ENCODE measurements at places on chromosomes 13 and 19. TPM values are rescaled to one million over a fixed set of nuclear protein-coding genes. Genes with fewer than 3 reads are reported as not detected.

- DNase-seq = no peak
- no peaks in the 10 kb centered on the region for H3K36me3 ChIP-seq
- H3K4me3 ChIP-seq = no peak overlapping the region
- H3K27me3 ChIP-seq = no peaks in the 10 kb centered on the region
These were observed 121.0 kb downstream of the AKAP11 start for GRCh38 chr13:42392716-42393572.

DNA sequence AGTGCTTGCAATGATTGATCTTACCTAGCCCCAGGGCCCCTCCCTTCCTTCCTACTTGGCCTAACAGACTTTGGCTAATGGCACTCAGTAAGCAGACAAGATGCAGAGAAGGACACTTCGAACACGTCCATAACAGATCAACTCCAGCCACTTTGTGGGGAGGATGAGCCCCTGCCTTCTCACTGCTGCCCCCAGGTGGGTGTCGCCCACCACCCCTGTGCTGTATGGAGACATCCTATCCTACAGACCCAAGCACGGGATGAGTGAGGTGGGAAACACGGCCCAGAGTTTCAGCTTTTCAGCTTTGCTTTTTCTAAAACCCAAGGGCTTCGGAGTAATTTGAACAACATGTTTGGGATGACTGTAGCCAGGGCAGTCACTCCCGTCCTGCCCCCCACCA lies 5.5 kb downstream of the SLC7A1 start:
- peak; percentile 57 for DNase-seq
- peaks cover 81% of the 10 kb centered on the region for H3K4me1 ChIP-seq
- H3K27ac ChIP-seq = peak overlapping the region; percentile 67
- no peaks in the 10 kb centered on the region for H3K27me3 ChIP-seq

- DNase-seq = no peak
- H3K27ac ChIP-seq = no peak overlapping the region
- no peaks in the 10 kb centered on the region for H3K27me3 ChIP-seq
- H3K36me3 ChIP-seq = no peaks in the 10 kb centered on the region
- no peak overlapping the region for H3K4me3 ChIP-seq
These were observed 48.0 kb upstream of the ABCC4 start for GRCh38 chr13:95349267-95349666.

DNA sequence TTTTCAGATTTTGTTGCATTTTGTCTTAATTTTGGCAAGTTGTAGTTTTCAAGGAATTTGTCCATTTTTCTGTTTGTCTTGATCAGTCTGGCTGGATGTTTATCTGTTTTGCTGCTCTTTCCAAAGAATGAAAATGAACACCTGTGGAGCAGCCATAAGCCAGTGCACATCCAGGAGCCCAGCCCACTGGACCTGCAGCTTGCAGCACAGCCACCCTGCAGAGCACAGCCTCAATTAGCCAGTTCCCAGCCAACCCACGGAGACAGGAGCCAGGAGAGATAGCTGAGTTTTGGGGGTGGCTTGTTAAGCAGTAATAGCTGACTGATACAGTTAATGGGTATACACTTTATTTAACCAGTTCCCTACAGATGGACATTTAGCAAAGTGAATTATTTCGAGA lies 38.0 kb upstream of the URI1 start:
- no peaks in the 10 kb centered on the region for H3K27me3 ChIP-seq
- no peak for DNase-seq
- no peak overlapping the region for H3K27ac ChIP-seq

DNA sequence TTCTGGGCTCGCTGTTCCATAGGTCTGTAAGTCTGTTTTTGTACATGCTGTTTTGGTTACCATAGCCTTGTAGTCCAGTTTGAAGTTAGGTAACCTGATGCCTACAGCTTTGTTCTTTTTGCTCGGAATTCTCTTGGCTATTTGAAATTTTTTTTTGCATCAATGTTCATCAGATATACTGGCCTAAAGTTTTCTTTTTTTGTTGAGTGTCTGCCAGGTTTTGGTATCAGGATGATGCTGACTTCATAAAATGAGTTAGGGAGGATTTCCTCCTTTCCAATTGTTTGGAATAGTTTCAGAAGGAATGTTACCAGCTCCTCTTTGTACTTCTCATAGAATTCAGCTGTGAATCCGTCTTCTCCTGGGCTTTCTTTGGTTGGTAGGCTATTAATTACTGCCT lies 397.8 kb upstream of the HTR2A start:
- no peaks in the 10 kb centered on the region for H3K27me3 ChIP-seq
- no peaks in the 10 kb centered on the region for H3K36me3 ChIP-seq

RYR1 gene
- total RNA-seq = 19.8 TPM

DNA sequence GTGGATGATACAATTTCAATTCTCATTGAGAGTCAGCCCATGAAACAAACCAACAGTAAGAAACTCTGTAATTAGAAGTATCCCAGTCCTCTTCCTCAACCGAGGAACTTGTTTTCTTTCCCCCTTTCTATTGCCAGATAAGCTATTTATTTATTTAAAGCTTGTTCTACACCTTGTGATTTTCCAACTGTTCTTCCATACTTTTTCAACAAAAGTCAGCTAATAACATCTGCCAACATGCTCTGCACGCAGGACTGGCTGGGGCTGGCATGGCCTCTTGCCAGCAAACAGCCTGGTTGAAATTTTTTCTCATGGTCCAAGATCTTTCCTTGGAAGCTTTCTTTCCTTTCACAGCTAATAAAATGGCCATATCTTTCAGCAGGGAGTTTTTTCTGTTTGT lies 2.9 kb upstream of the IRS2 start:
- peaks cover 14% of the 10 kb centered on the region for H3K4me1 ChIP-seq
- no peak for DNase-seq
- H3K36me3 ChIP-seq = no peaks in the 10 kb centered on the region
- no peak overlapping the region for H3K27ac ChIP-seq
- H3K4me3 ChIP-seq = no peak overlapping the region
- no peaks in the 10 kb centered on the region for H3K27me3 ChIP-seq

DNA sequence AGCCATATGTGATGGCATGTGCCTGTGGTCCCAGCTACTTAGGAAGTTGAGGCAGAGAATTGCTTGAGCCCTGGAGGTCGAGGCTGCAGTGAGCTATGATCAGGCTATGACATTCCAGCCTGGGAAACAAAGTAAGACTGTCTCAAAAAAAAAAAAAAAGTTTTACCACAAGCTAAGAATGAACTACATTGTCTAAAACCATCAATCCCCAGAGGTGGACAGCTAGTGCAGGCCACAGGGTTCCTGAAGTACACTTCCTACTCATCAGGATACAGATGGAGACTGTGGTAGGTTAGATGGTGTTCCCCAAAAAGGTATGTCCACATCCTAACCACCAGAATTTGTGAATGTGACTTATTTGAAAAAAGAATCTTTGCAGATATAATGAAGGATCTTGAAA lies 63.5 kb upstream of the DOCK9 start:
- no peaks in the 10 kb centered on the region for H3K27me3 ChIP-seq
- peaks cover 4% of the 10 kb centered on the region for H3K4me1 ChIP-seq
- H3K36me3 ChIP-seq = no peaks in the 10 kb centered on the region
- no peak for DNase-seq
- no peak overlapping the region for H3K4me3 ChIP-seq
- H3K27ac ChIP-seq = no peak overlapping the region
